ENCODE measurements at places on chromosomes 13 and 19. TPM values are rescaled to one million over a fixed set of nuclear protein-coding genes. Genes with fewer than 3 reads are reported as not detected.

DNA sequence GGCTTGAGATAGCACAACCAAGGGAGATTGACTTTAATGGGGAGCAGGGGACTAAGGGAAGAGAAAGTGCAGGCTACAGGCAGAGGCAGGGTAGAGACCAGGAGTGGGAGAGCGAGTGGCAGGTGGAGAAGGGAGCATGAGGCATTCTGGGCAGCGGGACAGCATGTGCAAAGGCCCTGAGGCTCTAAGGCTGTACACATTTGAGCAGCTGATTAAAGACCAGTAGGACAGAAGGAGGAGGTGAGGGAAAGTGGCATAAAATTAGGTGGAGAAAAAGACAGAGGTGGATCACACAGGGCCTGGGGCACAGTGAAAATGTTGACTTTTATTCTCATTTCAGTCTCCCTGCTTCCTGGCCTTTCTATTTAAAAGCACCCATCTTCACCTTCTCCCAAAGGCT, 74.4 kb downstream of the ALOX5AP start:
- DNase-seq, result no peak

The IL4I1 gene
- not detected for total RNA-seq

DNA sequence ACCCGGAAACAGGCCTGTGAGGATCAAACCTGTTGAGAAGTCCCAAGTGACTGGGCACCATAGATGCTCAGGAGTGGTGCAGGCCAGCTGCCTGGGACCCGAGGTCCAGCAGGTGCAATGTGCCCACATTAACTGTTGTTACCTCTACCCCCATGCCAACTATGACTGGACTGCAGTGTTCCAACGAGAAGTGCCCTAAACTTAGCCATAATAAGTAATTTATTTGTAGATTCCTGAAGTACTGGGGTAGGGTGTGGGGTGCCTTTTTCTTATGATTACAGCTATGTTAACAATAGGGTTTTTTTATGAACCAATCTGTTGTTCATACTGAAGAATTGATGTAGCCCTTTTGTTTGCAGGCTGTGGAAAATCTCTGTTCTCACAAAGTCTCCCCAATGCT, 9.2 kb downstream of the CUL4A start:
- DNase-seq, result no peak

The SLC7A9 gene
- not detected for total RNA-seq

The GNG7 gene
- 35.2 TPM for total RNA-seq

DNA sequence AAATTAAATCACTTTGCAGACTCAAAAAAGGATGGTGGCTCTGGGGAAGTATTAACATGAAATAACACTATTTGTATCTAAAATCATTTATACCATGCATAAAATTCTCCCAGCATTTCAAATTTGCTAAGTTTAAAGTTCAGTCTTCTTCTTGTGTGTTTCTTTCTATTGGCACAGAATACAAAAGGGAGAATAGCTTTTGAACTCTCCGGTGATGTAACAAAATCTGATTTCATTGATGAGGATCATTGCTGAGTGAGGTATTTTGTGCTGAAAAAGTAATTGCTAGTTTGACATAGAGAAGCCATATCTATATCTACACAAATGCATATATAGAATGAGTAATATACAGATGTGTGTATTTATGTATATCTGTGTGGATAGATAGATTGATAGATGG, 174.8 kb downstream of the LACC1 start:
- DNase-seq, result no peak

The ZNF90 gene
- 1.00 TPM for total RNA-seq

GRCh38 chr19:39832341-39833083, 1.4 kb downstream of the DYRK1B start:
- no peak for DNase-seq

DNA sequence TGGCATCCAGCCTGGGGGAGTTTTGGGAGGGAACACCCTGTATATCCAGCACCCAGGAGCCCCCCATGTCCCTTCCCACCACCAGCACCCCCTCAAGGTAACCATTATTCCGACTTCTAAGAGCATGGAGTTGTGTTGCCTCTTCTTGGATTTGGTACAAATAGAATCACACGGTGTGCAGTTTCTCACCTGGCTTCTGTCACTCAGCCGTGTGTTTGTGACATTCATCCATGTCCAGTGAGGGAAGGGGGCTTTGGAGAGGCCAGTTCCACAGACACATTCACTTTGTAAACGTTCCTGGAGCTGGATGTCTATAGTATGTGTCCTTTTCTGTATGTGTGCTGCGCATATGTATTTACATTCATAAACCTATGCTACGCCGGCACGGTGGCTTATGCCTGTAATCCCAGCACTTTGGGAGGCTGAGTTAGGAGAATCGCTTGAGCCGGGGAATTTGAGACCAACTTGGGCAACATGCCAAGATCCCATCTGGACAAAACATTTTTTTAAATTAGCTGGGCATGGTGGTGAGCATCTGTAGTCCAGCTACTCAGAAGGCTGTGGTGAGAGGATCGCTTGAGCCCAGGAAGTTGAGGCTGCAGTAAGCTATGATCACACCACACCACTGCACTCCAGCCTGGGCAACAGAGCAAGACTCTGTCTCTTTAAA, 36.6 kb downstream of the MYH14 start:
- no peak for DNase-seq

- DNase-seq, result no peak
Measured at GRCh38 chr13:105465251-105465650, 1070.2 kb downstream of the EFNB2 start.

DNA sequence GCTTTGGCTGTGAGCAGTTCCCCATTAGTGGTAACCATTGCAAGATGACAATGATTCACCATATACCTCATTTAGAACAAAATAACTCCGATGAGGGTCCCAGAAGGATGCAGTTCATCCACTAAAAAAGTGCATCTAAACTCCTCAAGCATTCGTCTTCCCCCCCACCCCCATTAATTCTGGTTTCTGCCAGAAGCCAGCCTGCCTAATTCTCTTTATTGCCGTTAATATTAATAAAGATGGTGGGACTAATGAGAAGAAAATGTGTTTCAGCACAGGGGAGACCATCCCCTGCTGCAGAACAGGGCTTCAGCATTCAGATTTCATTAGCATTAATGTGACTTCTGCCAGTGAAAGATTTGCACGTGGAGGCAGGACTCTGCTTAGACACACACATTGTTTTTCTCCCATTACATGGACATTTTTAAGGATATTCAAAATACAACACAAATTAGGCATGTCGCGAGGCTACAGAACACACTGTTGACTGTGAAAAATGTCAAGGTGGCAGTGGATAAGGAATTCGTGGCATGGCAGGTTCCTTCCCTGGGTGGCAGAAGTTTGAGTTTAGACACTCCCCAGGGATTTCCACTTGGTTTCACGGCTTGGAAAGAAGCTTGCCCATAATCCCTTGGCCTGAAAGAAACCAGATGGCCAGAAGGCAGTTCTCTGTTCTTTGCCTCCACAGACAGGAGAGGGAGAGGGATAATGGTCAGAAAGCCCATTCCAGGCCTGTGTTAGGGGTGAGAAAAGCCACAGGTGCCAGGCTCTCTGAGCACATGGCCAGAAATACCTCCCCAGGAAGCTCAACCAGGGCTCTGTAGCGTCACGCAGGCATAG, 236.5 kb downstream of the FOXO1 start:
- DNase-seq, result no peak

GRCh38 chr13:81326913-81327312, 986.0 kb upstream of the SPRY2 start:
- no peak for DNase-seq

- DNase-seq, result peak; percentile 74
Measured at GRCh38 chr19:58519087-58519354, 589 bp downstream of the ZBTB45 start.

DNA sequence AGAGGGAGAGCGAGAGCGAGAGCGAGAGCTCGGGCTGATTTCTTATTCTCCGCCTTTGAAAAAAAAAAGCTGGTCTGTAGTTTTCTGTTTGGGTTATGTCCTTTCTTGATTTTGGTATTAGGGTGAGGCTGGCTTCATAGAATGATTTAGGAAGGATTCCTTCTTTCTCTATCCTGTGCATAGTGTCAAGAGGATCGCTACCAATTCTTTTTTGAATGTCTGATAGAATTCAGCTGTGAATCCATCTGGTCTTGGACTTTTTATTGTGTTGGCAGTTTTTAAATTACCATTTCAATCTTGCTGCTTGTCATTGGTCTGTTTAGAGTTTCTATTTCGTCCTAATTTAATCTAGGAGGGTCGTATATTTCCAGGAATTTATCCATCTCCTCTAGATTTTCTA, 1414.6 kb upstream of the MIR17HG start:
- DNase-seq, result no peak

DNA sequence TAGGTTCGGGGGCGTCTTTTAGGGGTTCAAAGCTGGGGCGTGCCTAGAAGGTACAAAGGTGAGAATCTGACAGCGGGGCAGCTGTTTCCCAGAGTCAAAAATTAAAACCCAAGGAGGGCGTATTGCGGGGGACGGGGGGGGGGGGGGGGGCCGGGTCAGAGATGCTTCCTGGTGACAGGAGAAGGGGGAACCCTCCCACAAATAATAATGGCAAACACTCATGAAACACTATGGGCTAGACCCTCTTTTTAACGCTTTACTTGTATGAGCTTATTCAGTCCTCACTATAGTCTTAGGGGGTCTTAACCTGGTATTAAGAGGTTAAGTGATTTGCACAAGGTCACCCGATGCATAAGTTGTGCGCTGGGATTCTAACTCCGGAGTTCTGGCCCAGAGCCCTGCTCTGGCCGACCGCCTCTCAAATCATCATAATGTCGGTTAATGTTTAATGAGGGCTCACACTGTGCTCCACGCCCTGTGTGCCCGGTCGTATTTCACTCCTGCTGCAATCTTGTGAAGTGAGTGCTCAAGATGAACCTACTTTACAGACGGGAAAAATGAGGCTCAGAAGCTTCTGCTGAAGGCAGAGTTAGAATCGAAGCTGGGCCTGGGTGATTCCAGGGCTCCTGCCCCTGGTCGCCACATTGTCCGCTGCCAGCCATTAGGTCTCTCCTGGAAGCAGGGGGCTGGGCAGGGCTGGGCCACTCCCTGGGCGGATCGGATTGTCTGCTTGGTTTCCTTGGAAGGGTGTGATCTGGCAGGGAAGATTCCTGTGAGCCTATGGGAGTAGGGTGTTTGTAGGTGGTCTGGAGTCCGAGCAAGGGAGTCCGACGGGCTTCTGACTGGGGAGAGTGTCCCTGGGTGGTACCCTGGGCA, 964 bp downstream of the PAK4 start:
- no peak for DNase-seq

DNA sequence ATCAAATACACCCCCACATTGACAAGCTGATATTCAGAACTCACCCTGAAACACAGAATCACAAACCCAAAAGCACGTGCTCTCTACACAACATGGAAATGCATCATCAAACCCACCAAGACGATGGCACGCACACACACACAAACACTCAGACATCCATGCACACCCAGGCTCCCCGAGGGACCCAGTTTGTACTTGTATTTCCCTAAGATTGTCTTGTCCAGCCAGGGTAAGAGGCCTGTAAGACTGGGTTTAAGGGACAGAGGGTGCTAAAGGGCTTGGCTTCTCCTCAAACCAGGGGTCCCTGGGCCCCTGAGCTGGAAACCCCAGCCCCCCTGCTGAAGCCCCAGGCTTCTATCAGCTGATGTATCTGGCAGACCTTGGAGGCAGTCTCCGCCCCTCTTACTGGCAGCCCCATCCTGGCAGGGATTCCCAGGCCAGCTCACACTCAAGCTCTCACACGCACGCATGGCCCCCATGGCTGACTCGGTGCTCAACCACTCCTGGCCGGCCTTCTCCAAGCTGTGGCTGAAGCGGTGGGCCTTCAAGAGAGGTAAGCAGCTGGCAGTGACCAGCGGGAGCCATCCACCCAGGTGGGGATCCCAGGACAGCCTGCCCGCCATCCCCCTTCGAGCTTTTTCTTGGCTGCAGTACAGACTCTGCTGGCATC, 6.5 kb downstream of the ARHGEF18 start:
- no peak for DNase-seq

The MBD3L3 gene
- not detected for total RNA-seq

DNA sequence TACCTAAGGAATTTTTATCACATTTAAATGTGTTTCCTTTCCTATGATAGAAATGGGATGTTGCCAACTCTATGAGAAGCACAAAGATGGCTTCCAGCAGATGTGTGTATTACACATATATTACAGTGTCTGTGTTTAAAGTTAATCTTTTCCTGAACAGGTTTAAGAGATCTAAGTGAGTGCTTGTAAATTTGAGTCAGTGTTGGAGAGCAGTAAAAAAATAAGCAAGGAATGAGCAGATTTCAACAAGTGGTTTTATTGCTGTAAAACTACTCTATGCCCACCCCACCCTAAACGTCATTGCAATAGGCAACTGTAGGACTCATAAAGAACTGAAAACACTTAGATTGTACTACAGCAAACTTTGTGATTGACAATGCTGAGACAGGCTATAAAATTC, 248.7 kb downstream of the KLF5 start:
- no peak for DNase-seq

GRCh38 chr13:31722673-31723072, 16.7 kb upstream of the RXFP2 start:
- no peak for DNase-seq

The TLE2 gene
- 55.7 TPM for total RNA-seq

The ZNF560 gene
- total RNA-seq, result not detected

- DNase-seq, result no peak
Measured at GRCh38 chr13:34901572-34901971, 40.5 kb upstream of the NBEA start.

- no peak for DNase-seq
Measured at GRCh38 chr19:29805031-29805965, 6.5 kb upstream of the CCNE1 start.

DNA sequence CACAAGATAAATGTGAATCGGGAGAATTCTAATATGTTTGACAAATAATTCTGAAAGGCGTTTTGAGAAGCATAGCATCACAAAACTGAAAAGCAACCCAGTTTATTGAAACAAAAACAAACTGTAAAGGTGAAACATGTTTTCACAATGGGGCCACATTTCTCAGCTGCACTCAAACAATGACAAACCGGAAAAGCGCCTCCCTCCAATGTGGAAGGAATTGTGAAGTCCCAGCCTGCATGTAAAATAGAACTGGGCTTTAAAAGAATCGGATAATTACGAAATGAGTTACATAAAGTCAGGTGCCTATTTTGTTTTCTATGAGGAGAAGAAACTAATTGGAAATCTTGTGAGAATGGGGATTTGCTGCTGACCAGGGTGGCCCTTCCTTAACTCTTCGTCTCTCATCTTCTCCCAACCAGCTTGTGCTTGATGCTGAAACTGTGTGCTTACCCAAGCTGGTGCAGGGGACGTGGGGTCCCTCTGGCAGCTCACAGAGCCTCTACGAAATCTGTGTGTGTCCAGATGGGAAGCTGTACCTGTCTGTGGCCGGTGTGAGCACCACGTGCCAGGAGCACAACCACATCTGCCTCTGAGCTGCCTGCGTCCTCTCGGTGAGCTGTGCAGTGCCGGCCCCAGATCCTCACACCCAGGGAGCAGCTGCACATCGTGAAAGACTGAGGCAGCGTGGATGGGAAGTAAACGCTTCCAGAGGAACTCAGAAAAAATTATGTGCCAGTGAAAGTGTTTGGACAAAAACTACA, 109.4 kb downstream of the SACS start:
- DNase-seq, result no peak

- no peak for DNase-seq
Measured at GRCh38 chr19:21130097-21130775, 11.6 kb upstream of the ZNF431 start.

GRCh38 chr13:110371550-110372465, 64.7 kb downstream of the COL4A2 start:
- no peak for DNase-seq

- no peak for DNase-seq
Measured at GRCh38 chr19:24073807-24074206, 13.2 kb upstream of the ZNF254 start.

The TEKTIP1 gene
- 0.46 TPM for total RNA-seq

The DAND5 gene
- total RNA-seq, result 9.1 TPM

The TEX26 gene
- not detected for total RNA-seq

The DLL3 gene
- total RNA-seq, result not detected

The AXL gene
- 18.0 TPM for total RNA-seq

The OR7A5 gene
- not detected for total RNA-seq
